ENCODE measurements at places on chromosomes 2 and 18.
A peak's percentile ranks its signal among the peaks of the same experiment; 100 is the strongest.

GRCh38 chr18:74418023-74418422 lies 39.1 kb downstream of the DIPK1C start:
- DNase-seq = no peak

- DNase-seq = no peak
Observed at GRCh38 chr2:142892715-142893114, 15.3 kb downstream of the KYNU start.

DNA sequence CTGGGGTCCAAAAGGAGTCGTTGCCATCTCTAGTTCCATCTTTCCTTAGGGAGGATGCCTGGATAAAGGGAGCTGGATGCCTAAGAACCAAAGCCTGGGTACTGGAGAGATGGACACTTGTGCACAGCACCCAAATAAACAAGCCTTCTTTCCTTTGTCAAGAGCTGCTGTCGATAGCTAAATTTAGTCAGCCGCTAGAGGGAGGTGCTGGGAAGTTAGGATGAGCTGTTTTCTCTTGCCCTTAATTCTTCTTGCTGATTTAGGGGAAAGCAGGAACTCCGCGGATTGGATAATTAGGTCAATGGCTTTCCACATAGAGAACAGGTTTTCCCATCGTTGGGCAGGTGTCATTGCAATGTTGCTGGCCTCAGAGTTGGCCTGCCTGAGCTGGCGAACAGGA lies 30.9 kb upstream of the SERPINB12 start:
- DNase-seq = peak; percentile 39

GRCh38 chr2:105517814-105518705 lies 119.2 kb upstream of the FHL2 start:
- no peak for DNase-seq

- no peak for DNase-seq
Observed at GRCh38 chr2:20596193-20596972, 54.5 kb downstream of the HS1BP3 start.

GRCh38 chr2:75571730-75572430 lies 11.1 kb upstream of the EVA1A start:
- DNase-seq = no peak

DNA sequence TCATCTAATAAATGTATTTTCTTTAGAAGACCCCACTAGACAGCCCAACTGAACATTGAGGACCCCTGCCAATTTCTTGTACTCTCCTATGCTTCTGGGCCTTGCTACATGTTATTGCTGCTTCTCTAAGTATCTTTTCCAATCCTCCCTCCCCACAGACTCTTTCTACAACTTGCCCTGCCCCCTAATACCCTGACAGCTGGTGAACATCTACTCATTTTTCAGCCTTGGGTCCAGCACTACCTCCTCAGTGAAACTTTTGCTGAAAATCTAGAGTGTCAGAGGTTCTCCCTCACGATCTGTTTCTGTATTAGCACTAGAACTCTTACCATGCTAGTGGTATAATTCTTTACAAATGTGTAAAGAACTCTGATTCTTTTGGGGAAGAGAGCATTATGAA lies 106.8 kb upstream of the SIX3 start:
- no peak for DNase-seq

GRCh38 chr2:233012301-233012971 lies 620 bp downstream of the NGEF start:
- peak; percentile 29 for DNase-seq

DNA sequence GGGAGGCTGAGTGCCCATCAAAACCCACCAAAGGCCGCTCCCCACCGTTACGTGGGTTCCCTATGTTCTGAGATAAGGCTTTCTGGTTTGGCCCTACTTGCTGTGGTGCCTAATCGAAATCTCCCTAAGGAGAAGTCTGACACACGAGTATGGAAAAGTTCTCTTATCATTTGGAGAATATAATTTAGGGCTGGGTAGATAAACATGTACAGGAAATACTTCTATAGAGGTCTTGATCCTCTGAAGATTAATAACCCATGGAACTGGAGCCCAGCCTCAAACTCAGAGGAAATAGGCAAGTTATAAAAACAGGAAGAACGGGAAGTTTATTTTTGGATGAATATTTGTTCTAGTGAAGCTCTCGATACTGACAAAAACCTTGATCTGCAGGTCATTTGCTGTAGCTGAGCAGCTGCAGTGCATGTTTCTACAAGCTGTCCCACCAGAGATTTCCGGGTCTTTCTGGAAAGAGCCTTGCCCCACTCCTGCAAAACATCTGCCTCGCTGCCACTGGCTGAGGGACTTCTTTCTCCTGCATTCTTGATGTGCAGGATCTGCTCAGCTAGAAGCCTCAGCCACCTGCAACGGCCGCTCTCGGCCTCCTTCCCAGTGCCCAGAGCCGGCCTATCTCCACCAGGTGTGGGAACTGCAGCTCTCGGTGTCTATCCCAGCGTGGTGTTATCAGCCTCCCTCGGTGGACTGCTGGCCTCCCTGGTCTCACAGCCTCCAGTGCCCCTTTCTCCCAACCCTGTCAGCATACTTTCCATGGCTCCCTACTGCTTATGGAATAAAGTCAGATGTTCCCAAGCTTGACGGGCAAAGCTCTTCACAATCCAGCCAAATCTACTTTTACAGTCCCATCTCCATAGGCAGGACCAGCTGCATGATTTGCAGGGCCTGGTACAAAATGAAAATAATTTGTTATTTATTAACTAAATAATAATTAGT lies 48.6 kb downstream of the SPRED2 start:
- DNase-seq = no peak

DNA sequence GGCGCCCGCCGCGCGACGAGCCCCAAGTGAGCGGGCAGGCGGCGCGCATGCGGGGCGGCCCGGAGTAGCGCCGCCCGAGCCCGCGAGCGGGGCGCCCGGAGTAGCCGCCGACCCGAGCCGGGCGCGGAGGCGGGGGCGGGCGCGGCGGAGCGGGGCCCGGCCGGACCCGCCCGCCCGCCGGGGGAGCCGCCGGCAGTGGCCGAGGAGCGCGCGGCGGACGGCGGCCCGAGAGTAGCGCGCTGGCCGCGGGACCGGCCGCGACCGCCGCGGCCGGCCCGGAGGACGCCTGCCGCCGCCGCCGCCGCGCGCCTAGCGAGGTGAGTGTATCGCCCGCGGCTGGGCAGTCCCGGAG lies at the start of gene GALNT1:
TSS of gene GALNT1 (plus strand) at position 195 of the 352 bp plus-strand sequence. CDS start 72,923 bp downstream, outside the sequence.
- peak; percentile 41 for DNase-seq

- DNase-seq = no peak
Observed at GRCh38 chr18:28177828-28178635, 1.1 kb upstream of the CDH2 start.

GRCh38 chr2:24721470-24721869 lies 71.7 kb downstream of the PTRHD1 start:
- DNase-seq = peak; percentile 64

GRCh38 chr2:201021914-201022313 lies 49.6 kb downstream of the HYCC2 start:
- DNase-seq = no peak

GRCh38 chr2:234981197-234982095 lies 29.6 kb downstream of the SH3BP4 start:
- no peak for DNase-seq

DNA sequence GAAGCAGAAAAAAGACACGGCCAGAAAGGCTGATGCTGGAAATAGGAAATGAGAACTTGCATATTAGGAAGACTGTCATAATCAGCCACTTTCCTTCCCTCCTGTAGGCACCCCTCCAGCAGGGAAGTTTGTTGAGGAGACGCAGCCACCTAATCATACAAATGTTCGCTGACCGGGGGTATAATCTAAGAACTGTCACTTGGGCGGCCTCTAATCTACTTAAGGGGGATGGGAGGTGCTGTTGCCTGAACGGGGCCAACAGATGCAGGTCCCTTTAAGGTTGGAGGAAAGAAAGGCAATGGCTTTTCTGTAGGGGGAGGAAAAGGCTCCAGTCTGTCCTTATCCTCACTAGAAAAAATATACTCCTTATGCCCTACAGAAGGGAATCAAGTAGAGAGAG lies 50.6 kb downstream of the DNAJC10 start:
- no peak for DNase-seq

- no peak for DNase-seq
Observed at GRCh38 chr2:147614471-147614870, 230.4 kb upstream of the ACVR2A start.

GRCh38 chr2:165328272-165328671 lies 89.1 kb downstream of the SCN2A start:
- no peak for DNase-seq

DNA sequence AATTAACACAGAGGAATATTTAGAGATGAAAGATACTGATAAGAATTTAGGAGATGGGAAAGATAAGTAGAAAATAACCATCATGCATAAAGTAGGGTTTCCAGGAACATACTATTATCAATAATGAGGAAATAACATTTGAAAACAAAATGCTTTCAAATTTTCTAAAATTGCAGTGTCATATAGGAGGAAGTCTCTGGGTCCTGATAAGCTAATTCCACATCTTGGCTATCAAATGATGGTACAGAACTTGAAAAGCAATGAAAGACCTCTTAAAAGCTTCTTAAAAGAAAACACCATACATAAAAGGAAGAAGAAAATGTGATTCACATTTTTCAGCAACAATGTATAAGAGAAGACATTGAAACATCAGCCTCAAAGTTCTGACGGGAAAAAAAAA lies 1024.8 kb downstream of the TSN start:
- no peak for DNase-seq

GRCh38 chr2:39902103-39902502 lies 123.0 kb upstream of the THUMPD2 start:
- peak; percentile 5 for DNase-seq

DNA sequence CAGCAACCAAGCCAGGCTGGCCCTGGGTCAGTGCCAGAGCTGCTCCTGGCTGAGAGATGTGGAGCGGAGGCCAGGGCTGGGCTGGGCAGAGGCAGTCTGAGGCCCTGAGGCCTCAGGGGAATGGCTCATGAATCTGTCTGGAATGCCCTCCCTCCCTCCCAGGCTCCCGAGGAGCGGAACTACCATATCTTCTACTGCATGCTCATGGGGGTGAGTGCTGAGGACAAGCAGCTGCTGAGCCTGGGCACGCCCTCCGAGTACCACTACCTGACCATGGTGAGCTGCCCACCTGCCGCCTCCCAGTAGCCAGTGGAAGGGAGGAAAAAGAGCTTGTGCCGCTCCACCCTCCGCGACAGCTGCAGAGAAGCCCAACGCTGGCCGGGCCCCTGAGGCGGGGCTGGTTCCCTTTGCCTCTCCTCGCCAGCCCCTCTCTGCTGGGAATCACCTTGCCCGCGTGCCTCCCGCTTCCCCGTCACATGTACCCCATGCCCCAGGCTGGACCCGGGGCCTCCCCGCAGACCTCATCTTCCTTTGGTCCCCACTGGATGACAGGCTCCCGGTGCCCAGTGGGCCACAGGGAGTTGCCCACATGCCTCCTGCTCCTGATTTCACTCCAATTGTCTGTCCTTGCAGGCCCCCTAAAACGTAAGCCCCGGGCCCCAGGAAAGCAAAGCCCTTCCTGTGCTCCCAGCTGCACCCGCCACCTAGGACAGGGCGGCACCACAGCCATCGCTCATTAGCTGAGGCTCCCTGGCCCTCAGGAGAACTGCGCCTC lies 41.1 kb downstream of the MYO7B start:
- no peak for DNase-seq

DNA sequence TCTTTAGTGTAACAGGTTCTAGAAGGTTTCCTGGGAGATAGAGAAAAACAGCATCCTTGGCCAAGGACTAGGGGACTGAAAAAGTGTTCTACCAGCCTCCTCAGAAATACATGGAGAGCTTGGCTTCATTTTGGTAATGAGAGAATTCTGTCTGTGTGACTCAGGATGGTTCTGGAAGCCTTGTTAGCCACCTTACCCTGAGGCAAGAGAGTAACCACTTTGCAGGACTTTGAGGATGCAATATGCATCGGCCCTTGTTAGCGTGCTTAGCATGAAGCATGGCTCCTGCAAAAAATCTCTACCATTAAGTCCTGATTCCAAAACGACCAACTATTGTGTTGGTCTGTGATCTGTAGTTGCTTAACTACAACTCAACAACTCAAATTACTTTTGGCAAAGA lies 79.8 kb downstream of the C1QL2 start:
- DNase-seq = no peak

DNA sequence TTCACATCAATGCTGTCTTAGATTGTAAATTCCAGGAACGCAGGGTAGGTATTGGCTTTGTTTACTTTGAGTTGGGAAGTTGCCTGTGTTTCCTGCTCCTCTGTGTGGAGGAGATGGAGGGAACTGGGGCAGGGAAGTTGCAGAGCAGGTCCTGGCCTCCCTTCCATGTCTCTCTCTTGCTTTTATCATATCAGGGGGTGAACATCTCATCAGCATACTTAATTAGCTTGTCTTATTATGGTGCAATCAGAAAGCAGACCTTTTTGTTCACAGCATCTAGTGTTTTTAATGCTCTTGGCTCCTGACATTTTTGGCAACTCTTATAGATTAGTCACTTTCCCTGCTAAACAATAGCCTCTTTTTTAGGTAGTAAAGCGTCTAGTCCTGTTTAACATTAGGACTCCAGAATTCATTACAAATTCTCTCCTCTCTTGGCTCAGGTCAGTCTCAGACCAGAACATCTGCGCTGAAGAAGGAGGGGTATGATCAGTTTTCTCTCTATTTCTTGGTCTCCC lies 11.5 kb upstream of the DIPK1C start:
- no peak for DNase-seq

All from suppressor macrophage treated with lipopolysaccharide for 4 hours (primary cell).